ENCODE measurements at places on chromosomes 16 and 17.

GRCh38 chr16:5415123-5415522 is 317.5 kb upstream of the EEF2KMT start:
- no peak for DNase-seq

DNA sequence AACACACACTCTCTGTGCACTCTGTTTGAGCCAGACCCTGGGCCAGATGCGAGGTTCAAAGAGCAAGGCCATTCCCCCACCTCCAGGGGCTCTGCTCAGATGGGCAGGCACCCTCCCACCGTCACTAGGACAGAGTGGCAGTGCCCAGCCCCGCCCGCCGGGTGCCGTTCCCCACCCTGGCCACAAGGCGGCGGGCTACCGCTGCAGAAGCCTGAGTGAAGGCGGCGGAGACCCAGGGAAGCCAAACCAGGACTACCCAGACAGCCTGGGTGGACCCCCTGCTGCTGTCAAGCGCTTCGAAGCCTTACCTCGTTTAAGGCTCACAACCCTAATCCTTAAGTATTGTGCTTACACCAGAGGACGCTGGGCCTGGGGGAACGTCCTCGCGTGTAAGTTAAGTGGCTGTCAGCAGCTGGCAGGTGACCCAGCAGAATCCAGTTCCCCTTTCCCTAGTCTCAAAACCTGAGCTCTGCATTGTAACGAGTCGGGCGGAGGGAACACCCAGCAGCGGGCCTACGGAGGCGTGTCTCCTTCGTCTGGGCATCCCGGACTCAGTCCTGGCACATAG is 4.5 kb downstream of the ARHGAP27 start:
- peak; percentile 82 for DNase-seq

DNA sequence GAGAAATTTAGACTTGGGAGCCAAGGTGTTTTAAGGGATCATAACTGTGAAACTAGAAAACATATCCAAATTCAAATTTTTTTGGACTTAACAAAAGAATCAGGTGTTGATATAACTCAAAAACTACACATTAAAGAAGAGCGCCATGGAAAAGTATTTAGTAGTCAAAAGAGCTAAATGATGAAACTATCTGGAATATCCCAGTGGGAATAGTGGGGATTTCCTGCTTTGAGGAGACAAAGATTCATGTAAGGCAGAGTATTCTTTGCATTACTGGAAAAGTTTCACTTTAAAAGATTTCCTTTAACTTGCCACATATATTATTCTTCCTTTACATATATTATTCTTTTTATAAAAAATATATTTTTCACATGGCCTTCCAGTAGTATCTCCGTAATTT is 40.3 kb upstream of the VPS4A start:
- DNase-seq, result no peak

DNA sequence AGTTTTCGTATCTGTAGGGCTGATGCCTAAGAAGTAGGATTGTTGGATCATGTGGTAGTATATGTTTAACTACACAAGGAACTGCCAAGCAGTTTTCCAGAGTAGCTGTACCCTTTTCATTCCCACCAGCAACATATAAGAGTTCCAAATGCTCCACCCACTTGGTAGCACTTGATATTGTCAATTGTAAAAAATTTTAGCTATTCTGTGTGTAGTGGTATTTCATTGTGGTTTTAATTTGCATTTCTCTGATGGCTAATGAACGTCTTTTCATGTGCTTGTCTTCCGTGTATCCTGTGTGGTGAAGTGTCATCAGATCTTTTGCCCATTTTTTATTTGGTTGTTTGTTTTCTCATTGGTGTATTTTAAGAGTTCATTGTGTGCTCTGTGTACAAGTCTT is 69.7 kb downstream of the TANC2 start:
- DNase-seq, result no peak

DNA sequence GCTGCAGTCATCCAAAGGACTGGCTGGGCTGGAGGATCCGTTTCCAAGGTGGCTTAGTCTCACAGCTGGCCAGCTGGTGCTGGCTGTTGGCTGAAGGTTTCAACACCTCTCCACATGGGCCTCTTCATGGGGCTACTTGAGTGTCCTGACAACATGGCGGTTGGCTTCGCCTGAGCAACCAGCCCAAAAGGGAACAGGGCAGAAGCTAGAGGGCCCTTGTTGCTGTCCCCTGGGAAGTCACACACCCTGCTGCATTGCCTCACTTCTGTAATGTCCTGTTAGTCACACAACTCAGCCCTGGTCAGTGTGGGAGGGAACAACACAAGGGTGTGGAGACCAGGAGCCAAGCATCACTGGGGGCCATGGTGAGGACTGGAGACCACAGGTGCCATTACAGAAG is 36.6 kb downstream of the C16orf78 start:
- DNase-seq, result no peak

DNA sequence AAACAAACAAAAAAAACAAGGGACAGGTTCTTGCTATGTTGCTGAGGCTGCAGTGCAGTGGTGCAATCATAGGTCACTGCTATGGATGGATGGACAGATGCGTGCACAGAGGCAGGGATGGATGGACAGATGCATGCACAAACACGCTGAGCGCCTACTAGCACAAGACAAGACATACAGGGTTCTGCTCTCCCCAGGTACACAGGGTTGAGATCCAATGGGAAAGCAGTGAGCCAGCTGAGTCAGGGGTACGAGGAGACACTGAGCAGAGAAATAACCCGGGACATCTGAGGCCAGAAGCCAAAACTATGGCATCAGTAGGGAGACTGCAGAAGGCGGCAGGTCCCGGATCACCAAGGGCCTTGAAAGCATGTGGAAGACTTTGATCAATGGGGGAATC is 6.2 kb downstream of the IL32 start:
- no peak for DNase-seq
